ENCODE measurements at places on chromosomes 2 and 18.

GRCh38 chr2:75667884-75668283, 21.3 kb downstream of the MRPL19 start:
- no peak for DNase-seq

DNA sequence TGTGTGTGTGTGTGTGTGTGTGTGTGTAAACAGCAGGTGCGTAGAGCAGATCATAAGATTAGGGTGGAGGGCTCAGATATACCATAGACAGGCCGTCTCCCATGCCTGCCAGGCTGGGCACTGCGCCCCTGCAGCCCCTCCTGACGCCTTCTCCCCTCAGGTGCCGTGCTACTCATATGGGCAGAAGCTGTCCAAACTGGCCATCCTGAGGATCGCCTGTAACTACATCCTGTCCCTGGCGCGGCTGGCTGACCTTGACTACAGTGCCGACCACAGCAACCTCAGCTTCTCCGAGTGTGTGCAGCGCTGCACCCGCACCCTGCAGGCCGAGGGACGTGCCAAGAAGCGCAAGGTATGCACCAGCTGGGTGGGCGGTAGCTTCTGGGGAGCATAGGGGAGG, 10.0 kb downstream of the ATOH8 start:
- no peak for DNase-seq

DNA sequence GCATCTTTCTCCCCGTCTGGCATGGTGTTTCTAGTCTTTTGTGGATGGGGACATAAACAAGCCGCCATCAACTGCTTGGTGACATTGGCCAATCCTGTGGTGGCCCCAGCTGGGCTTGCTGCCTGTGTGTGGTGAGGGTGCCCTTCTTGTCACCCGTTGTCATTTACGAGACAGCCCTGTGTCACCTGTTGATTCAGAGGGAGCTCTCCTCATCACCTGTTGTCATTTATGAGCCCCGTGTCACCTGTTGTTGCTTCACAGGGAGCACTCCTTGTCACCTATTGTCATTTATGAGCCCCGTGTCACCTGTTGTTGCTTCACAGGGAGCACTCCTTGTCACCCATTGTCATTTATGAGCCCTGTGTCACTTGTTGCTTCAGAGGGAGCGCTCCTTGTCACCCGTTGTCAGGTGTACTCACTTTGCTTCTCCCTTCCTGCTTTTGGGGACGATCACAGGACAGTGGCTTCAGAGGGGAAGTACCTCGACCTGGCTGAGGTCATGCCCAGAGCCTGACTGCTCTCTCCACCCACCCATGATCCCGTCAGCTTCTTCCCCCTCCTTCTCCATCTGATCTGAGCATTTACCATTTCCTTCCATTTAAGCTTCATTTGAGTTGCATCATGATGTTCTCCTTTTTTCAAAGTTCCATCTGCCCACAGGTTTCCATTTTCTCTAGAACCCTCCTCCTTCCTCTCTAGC, 29.1 kb downstream of the HPCAL1 start:
- no peak for DNase-seq

GRCh38 chr18:75231053-75231406, 20.4 kb downstream of the TSHZ1 start:
- DNase-seq, result no peak

GRCh38 chr2:128342550-128342949, 23.9 kb upstream of the HS6ST1 start:
- DNase-seq, result no peak

DNA sequence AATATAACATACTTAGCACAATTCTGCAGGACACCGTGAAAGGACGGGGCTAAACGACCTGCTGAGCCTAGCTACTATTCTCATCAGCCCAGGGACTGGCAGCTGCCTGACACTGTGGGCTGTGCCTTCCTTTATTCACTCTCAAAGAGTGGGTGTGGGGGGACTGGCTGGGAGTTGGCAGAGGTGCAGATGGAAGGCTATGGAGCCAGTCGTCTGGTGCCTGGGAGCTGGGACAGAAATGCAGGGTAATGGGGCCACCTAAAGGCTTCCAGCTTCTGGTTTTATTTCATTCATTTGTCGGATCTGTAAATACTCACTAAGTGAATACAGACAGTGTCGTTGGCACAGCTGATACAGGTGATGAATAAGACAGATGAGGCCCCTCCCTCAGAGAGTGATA, 56.0 kb upstream of the NFU1 start:
- peak; percentile 76 for DNase-seq
